ENCODE measurements at places on chromosomes 1 and 21.

DNA sequence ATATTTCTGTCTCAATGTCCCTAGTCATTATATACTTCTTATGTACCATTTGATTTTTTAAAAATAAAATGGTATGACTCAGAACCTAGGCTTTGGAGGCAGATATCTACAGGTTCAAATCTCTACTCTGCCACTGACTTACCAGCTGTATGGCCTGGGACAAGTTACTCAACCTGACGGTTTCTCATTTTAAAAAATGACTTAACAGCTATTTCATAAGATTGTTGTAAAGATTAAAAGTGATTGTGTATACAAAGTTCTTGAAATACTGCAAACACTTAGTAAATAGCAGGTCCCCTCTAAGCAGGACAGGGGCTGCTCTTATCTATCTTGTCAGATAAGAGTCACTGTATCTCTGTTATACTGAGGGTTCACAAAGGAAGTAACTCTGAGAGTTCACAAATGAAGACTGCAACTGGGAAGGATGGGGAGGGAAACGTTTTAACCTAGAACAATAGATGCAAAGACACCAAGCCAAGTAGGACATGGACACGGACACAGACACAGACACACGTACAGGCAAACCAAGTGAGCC is 2.6 kb downstream of the BCAR3 start:
- no peak for DNase-seq

DNA sequence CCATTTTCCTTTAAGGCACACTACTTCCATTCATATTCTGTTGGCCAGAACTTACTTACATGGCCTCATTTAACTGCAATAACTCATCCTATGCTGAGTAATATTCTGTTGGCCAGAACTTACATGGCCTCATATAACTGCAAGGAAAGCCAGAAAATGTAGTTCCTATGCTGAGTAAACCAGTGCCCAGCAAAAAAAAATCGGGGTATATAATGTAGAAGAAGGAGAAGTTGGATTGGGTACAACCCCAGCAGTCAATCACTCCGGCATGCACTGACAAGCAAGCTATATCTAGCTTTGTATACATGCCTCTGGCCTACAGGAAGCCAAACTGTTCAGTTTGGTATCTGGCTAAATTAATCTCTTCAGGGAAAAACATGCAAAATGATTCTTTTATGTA is 39.4 kb upstream of the PPIH start:
- DNase-seq: no peak

DNA sequence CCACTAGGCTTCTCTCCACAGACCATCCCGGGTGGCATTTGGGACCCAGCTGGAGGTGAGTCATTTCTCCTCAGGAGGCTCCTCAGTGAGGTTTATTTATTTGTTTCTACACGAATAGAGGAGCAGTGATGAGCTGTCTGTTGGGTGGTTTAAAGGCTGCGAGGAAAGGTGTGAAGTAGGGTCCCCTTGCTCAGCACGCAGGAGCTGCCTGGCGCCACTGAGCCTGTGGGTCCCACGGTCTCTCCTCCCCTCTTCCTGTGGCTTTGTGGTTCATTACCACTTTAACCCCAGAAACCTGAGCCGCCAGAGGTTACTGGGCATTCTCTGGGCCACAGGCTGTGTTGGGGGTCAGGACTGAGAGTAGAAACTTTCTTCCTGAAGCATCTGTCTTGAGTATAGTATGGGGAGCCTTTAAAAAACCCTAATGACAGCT is 39.9 kb downstream of the IL6R start:
- DNase-seq: peak; percentile 20

DNA sequence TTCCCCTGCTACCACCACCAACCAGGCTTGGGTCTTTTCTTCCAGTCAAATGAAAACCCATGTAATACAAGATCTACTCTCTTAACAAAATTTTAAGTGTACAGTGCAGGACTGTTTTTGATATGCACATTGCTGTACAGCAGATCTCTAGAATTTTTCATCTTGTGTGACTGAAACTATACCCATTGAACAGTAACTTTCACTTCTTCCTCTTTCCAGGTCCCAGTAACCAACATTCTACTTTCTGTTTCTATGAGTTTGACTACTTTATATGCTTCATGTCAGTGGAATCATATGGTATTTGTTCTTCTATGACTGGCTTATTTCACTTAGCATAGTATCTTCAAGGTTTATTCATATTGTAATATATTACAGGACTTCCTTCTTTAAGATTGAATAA is 45.3 kb upstream of the PLPPR4 start:
- no peak for DNase-seq

- no peak for DNase-seq
These were observed 3.9 kb downstream of the TXNIP start for GRCh38 chr1:145992502-145992936.

DNA sequence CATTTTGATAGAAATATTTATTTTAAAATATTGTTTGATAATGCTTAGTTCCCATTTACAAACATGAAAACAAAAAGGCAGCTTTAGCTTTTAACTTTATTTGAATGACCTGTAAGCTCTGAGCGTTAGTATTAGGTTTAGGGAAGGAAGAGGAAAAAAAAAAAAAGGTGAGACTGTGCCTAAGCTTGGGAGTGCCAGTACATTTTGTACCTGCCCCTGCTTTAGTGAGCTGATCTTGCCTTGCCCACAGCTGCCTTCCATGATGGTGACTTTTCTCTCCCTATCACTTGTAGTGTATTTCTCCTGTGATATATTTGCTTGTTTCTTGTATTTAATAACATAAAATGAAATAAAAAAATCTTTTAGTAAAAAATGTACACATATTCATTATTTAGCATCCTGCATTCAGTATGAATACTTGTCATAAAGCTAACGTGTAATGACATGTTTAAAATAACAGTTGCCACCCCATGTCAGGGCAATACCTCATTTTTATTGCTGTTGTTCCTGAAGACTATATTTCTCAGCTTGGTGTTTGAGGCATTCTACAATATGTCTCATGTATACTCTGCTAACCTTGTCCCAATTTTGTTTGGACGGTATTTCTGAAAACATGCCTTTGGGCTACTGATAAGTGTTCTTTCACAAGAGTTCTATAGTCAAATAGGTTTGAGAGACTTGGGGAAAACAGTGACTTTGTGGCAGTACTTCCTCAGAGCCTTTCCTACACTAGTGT is 76.3 kb downstream of the NEK7 start:
- DNase-seq: no peak

- DNase-seq: peak; percentile 17
These were observed at the start of gene ADORA1 for GRCh38 chr1:203127666-203128430. Gene ADORA1, plus strand, starts transcription at chr1:203127726. Its CDS starts 1,116 bp downstream, at chr1:203128842.

GRCh38 chr1:12565094-12565965 is 52.7 kb downstream of the DHRS3 start:
- DNase-seq: no peak

- no peak for DNase-seq
These were observed 24.4 kb downstream of the BLZF1 start for GRCh38 chr1:169392406-169392805.

DNA sequence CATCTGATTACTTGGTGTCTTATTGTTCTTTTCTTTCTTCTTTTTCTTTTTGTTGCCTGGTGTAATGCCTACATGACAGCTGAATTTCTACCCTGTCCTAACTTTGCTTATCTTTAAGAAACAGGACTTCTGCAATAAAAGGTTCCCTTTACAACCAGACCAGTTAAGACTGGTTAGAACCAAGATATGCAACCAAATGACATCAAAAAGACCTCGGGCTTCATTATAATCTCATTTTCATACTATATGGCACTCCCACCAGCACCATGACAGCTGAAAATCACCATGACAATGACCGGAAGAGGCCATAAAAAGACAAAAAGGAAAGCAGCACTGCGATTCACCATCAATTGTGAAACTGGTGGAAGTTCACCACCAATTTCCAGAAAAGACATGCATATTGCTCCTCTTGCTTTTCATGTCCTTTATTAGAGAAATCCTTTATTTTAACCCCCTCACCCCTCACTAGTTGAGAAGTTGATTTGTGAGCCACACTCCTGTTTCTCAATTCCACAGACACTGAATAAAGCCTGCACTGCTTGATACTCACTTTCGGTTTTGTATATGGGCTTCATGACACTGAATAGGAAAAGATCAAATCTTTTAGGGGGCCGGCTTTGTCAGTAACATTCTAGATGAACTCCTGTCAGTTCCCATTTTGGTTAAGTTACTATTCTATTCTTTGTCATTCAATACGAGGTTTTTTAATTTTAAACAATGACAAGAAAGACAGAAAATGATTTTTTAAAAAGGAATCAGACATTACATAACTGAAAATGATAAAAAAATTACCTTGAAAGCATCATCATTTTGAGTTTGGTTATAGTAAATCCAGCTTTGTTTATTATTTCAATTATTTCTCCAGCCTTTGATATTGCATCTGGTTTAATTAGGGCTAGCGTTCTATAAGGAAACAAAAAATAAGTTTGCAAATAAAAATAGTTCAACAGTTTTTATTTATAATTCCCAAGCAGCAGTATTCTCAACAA is 58.1 kb downstream of the NME7 start:
- peak; percentile 45 for DNase-seq

GRCh38 chr1:245894843-245895242 is 612.2 kb downstream of the SMYD3 start:
- DNase-seq: no peak

GRCh38 chr1:904310-904950 is 19.3 kb upstream of the SAMD11 start:
- DNase-seq: peak; percentile 85

GRCh38 chr1:21100481-21100921 is 76.2 kb downstream of the EIF4G3 start:
- peak; percentile 72 for DNase-seq

- DNase-seq: no peak
These were observed 115.8 kb downstream of the VPS13D start for GRCh38 chr1:12345350-12346217.

- no peak for DNase-seq
These were observed 415.9 kb downstream of the PTPRC start for GRCh38 chr1:199054694-199055093.

DNA sequence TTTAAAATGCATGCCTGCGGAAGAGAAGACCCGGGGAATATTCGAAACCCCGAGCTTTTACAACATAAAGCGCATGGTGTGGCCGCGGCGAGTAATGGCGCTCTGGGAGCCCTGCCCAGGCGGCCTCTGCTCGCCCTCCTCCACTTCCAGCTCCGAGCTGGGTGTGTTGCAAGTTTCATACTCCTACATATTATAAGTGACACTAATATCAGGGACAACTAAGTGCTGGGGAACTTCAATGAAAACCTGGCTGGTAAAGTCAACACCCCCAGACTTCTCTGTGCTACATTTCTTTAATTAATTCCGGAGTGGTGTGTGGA is 11.8 kb downstream of the SIM2 start:
- no peak for DNase-seq

DNA sequence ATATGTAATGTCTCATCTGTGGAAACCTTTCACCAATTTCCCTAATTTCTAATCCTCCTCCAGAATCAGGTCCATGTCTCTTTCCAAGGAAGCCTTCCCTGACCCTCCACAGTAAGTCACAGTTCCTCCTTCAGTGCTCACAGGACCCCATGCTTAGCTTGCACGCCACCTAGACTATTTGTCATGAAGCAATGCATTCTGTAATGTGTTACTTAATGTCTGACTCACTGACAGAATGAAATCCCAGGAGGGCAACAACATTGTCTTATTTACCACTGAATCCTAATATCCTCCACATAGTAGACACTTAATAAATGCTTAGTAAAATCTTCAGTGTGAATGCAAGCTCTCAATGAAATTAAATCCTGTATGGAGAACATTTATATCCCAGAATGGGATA is 245.9 kb upstream of the PLD5 start:
- DNase-seq: no peak

- no peak for DNase-seq
These were observed 9.2 kb downstream of the TTF2 start for GRCh38 chr1:117069220-117069844.

DNA sequence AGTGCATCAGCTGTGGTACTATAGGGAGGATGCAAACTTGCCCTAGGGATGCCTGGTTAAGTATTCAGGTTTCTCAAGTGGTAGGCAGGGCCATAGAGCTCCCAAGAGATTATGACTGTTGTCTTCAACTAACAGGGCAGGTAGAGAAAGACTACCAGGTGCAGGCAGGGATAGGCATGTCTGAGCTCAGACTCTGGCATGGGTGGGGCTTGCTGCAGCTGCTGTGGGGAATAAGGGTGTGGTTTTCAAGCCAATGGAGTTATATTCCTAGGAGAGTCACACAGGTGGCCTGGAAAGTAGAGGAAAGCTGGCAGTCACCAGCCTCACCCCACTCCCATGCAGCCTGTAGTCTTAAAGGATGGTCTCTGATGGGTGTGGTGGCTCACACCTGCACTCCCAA is 673.4 kb upstream of the ADGRL4 start:
- DNase-seq: no peak

DNA sequence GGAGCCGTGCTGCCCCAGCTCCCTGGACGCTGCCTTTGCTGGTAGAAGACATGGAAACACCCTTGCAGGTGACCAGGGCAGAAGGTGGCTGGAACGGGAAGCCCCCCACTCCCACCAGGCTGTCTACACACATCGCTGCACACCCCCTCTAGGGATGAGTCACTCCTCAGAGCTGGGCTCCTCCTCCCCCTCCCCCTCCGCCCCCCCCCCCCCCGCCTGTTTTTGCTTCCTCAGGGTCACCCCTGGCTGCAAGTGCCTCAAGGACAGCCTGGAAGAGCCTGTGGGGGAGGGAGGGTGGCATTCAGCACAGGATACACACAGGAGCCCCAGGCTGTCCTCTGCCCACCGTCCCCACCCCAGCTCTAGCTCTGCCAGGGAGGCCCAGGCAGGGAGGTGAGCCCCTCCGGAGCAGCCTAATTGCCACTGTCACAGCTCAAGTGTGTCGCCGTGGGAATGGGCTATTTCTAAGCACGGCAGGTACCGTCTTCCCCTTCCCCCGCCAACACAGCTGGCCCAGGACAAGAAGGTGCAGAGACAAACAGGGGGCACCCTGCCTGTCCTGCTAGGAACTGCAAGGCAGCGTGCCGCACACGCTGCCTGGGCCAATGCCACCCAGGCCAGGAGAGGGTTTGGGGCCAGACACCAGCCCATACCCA is 2.5 kb downstream of the FNDC10 start:
- DNase-seq: peak; percentile 47

- no peak for DNase-seq
These were observed 19.3 kb downstream of the BEND5 start for GRCh38 chr1:48757363-48757762.

- peak; percentile 66 for DNase-seq
These were observed 28.1 kb downstream of the SLC44A5 start for GRCh38 chr1:75582725-75583261.

DNA sequence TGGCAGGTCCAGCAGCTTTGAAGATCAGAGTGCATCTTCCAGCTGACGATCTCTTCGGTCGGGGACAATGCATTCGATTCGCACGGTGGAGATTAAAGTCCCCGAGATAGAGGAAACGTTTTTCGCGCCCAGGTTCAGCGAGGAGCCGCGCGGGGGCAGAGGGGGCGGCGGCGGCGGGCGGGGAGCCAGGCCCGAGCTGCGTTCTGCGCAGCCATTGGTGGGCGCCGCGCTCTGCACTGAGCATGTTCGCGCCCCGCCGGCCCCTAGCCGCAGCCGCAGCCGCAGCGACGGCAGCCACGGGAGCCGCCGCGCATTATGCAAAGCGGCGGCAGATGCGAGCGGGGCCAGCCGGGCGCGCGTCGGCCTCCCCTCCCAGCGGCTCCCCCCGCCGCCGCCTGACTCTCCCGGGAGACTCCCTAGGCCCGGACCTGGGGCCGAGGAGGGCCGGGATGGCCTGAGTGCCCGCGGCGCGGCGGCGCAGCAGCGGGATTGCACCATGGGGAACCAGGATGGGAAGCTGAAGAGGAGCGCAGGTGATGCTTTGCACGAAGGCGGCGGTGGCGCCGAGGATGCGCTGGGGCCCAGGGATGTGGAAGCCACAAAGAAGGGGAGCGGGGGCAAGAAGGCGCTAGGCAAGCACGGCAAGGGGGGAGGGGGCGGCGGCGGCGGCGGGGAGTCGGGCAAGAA is at the start of gene FMN2:
TSS of gene FMN2 (plus strand) at position 270 of the 687 bp plus-strand sequence. CDS start at position 497, 227 bp downstream.
- DNase-seq: peak; percentile 6

- no peak for DNase-seq
These were observed 2.9 kb downstream of the KRTCAP2 start for GRCh38 chr1:155170101-155170785.
